Memory B cell (primary cell): ENCODE measurements at places on chromosomes 6 and 20.

DNA sequence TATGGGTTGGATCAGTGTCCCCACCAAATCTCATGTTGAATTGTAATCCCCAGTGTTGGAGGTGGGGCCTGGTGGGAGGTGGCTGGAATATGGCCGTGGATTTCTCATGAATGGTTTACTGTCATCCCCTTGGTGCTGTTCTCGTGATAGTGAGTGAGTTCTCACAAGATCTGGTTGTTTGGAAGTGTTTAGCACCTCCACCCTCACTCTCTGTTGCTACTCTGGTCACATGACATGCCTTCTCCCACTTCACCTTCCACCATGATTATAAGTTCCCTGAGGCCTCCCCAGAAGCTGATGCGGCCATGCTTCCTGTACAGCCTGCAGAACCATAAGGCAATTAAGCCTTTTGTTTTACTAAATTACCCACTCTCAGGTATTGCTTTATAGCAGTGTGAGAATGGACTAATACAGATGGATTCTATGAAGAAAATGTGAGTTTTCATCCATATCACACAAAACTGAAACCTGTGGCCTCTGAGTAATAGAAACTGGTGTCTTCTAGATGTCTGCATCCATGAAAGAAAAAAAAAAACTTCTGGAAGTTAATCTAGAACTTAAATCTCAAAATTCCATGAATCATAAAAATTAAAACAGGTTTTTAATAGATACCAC is 39.3 kb downstream of the MBOAT1 start:
- DNase-seq, result no peak

DNA sequence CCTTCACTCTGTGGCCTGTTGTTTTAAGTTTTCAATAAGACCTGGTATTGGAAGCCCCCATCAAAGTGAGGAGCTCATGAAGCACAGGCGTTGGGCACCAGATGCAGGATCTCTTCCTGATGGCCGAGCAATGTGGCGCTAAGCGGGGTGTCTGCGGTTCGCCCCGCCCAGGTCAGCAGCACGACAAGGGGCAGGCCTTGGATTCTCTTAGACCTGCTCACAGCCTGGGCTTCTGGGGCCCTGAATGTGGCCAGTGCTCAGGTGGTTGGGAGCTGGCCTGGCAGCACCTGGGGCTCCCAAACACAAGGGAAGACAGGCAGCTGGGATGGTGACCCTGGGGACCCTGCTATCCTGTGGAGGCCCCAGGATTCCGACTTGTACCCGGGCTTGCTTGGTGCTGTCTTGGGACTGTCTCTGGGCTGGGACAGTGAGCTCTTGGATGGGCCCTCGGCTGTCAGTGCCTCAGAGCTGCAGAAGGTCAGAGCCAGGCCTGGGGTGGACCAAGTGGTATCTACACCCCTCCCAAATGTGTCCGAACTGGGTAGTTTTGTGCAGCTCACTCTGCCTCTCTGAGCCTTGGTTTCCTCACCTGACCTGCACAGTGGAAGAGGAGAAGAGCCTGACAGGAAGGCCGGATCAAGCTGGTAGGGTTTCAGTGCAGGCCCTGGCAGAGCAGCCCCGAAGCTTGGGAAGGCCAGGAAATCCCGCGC is 69.1 kb downstream of the PHACTR3 start:
- no peak for DNase-seq

GRCh38 chr20:10646886-10647420 is 26.8 kb downstream of the JAG1 start:
- no peak for DNase-seq

DNA sequence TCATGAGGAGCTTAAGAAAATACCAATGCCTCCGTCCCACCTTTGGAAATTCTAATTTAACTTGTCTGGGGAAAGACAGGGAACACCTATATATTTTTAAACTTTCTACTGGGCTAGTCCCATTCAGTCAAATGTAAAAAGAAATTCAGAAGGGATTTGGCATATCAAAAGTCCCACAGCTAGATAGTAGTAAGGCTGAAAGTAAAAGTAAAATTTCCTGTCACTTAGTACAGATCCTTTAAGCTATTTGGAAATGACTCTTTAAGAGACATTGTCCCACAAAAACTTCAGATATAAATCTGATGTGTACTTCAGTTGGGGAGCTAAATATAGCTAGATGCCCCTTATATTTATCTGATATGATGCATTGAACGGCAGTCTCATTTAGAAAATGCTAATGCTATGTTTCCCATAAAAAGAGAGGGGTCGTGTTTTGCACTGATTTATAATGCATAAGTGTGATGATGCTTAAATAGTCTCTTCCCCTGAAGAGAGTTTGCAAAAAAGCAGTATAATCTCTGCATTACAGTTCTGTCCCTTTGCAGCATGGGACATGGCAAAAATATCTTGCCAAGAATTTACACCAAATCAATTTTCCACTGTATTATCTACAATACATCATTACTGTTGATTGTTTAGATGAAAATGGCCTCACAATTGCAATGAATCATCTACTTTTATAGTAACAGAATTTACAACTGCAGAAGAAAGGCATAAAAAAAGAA is 860.8 kb upstream of the MAP3K7 start:
- DNase-seq, result no peak

- no peak for DNase-seq
Observed at GRCh38 chr6:39377539-39377950, 55.0 kb upstream of the KCNK16 start.

GRCh38 chr6:126312013-126312665 is 27.8 kb upstream of the CENPW start:
- DNase-seq, result no peak

DNA sequence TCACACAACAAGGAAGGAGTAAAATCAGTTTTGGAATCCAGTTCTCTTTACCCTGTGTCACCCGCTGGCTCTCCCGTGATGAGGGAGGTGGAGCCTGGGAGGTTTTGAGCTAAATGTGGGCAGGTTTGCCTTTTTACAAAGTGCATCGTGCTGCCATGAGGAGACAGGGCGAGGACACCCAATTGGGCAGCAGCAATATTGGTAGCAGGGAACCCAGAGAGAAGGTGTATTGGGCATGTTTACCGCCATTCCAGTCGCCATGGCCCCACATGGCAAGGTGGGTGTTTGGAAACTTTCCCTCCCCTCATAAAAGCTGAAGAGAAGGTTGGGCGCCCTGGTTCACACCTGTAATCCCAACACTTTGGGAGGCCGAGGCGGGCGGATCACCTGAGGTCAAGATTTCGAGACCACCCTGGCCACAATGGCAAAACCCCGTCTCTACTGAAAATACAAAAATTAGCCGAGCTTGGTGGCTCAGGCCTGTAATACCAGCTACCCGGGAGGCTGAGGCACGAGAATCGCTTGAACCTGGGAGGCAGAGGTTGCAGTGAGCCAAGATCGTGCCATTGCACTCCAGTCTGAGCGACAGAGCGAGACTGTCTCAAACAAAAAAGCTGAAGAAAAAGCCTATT is 3.5 kb upstream of the UBE2V1 start:
- DNase-seq, result no peak

GRCh38 chr6:3545156-3545555 is 88.3 kb upstream of the SLC22A23 start:
- DNase-seq, result no peak

- no peak for DNase-seq
Observed at GRCh38 chr6:10048370-10049297, 366.2 kb downstream of the TFAP2A start.

GRCh38 chr6:106973836-106974335 is 643 bp downstream of the CD24 start:
- DNase-seq, result peak; percentile 46
